Skin of body (tissue), 3 donors: ENCODE measurements at places on chromosomes 16 and 17.
A peak's percentile ranks its signal among the peaks of the same experiment; 100 is the strongest.

DNA sequence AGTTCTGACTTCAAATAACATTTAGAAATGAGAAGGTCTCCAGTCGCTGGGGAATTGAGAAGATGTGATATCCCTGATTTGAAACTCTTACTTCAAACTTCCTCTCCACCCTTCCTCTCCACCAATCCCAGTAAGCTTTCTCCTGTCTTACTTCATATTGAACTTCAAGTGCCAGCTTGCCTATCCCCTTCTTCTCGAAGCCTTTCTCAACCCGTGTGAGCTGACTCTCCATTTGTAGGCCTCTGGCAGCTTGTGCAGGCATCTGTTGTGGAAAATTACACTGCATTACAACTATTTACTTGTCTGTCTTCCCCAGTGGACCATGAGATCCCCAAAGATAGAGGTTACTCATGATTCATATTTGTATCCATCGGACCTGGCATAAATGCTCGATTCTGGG, 280.8 kb upstream of the CDH5 start:
- no peak for DNase-seq

DNA sequence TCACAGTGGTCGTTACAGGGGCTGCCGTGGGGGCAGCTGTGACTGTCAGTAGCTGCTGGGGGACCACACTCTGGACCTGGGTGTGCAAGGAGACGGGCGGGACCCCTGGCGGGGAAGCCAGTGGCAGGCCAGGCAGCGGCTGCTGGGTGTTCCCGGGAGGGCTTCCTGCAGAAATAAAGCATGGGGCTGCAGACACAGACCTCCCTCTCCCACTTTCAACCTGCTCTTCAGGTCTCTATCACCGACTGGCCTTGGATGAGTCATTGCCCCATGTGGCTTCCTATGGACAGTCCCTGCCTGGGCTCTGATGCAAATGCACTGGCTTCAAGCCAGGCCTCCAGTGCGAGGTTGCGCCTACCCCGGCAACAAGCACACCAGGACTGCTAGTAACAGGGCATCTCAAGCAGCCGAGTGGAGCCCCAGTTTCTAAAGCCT, 17.2 kb downstream of the SREBF1 start:
- no peak for DNase-seq

DNA sequence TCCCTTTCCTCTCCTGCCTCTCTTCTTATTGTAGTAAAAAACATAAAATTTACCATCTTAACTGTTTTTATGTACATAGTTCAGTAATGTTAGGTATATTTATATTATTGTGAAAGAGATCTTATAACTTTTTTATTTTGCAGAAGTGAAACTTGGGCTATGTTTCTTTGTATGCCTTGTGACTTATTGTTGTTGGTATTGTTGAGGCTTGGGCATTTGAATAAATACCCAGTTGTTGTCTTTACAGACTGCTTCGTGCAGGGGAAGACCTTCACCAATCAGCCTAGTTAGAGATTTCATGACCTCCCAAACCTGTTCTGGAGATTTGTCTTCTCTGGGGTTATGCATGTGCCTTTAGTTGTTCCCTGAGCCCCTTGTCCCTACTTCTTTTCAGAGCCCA, 31.9 kb downstream of the REXO5 start:
- no peak for DNase-seq

DNA sequence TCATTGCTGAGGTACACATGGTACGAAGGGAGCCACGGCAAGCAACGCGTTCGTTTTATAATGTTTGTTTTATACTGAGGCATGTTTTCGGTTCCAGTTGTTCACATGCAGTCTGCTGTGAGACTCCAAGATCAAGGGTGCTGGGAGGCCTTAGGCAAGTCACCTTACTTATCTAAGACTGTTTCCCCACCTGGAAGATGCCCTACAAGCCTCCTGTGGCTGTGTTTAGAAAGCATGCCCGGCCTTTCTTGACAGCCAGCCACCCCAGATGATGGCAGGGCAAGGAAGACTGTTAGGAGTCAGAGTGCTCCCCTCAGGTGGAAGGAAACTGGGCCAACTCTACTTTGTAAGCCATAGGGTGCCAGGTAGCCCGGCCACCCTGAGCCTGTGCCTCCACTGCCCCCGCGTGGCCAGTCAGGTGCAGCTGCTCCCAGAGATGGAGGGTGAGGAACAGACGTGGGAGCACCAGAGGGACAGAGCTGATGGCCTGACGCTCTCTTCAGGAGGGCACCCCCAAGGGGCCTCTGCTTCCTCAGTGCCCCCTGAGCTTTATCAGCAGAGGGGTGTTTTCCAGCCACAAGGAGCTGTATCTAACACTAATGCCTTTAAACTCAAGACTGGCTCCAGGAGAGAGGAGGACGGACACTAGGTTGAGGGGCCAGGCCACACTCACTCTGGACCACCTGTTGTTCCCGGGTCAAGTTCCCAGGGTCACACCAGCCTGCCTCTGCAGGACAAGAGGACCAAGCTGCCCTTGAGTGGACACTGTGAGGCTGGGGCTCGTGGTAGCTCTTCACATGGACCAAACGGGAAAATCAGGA, 5.4 kb downstream of the NAT9 start:
- no peak for DNase-seq

- DNase-seq, result no peak
Measured at GRCh38 chr17:18362698-18363100, 651 bp downstream of the SHMT1 start.

GRCh38 chr17:41624208-41625101, at the start of gene KRT17:
KRT17 (minus strand) TSS chr17:41624575; CDS start chr17:41624509, 66 bp downstream.
- no peak for DNase-seq

DNA sequence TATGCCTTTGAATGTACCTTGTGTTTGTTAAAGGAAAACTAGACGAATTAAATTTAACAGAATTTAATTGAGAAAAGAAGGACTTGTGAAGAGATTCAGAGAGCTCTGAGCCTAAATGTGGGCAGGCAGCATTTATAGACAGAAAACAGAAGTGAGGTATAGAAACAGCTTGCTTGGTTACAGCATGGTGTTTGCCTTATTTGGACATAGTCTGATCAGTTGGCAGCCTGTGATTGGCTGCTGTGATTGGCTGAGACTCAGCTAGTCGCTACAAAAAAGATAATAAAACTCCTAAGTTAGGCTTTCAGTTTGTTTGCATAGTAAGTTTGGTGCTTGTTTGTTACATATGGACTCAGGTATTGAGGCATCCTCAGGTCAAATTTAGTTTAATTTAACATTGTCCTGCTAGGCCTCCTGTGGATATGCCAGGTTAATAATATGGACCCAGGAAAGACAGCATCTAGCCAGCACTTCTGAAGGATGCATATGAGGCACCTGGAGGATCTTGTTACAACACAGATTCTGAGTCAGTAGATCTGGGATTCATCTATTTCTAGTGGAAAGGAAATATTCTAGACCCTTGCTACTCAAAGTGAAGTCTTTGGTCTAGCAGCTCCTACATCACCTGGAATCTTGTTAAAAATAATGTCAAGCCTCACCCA, 43.4 kb downstream of the SLFN5 start:
- no peak for DNase-seq

DNA sequence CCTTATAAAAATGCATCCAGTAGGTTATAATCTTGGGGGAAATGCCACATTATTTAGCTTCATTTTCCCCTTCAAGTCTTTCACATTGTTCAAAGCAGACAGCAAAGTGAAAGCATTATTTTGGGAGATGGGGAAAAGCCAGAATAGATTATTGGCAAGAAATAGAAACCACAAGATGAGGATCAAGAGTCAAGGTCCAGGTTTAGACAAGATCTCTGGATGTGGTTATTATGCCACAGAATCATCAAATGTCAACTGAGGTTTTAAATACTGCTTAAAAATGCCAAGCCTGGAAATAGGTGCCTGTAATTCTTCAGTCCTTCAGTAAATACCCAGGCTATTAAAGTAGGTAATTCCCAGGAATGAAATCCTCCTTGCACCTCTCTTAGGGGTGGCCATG, 65.1 kb upstream of the ALOX12 start:
- DNase-seq, result no peak

- DNase-seq, result no peak
Measured at GRCh38 chr17:6170349-6170748, 100.2 kb downstream of the WSCD1 start.

GRCh38 chr17:80262291-80262690, 1.6 kb downstream of the RNF213 start:
- no peak for DNase-seq

- no peak for DNase-seq
Measured at GRCh38 chr17:17497845-17498520, 1.8 kb upstream of the RASD1 start.

DNA sequence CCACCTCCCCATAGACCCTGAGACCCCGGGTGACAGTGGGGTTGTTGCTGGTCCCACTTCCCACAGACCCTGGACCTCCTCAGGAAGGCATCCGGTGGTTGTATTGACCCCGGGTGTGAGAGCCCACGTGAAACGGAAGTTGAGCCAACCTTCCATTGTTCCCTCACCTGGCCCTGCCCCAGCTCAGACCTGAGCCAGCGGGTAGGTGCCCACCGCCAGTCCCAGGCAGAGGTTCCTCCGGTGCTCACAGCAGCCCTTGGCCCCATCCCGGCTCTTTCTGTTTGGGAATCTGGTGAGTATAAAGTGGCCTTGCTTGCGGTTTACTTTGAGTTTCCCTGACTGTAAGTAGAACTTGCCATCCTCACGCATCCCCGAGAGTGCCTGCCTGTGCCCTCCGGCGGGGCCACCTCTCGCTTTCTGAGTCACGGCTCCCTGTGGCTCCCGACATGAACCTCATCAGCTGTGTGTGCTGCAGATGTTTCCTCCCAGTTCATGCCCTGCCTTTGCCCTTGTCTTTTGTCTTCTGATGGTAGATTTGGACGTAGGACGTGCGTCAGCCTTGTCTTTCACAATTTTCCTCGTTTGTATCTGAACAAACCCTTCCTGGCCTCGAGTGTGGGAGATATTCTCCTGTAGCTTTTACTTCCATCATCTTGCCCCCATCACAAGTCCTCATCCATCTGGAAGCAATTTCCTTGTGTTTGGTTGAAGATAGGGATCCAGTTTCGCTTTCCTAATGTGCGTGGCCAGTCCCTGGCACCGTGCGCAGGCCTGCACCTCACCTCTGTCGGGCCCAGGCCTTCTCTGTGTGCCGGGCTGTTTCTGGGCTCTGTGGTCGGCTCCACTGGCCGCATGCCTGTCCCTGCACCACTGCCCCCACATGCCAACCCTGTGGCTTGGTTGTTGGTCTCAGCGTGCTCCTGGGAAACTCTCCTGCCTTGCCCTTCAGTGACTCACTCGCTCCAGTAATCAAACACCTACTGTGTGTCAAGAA, 76.0 kb downstream of the METRNL start:
- DNase-seq, result no peak

DNA sequence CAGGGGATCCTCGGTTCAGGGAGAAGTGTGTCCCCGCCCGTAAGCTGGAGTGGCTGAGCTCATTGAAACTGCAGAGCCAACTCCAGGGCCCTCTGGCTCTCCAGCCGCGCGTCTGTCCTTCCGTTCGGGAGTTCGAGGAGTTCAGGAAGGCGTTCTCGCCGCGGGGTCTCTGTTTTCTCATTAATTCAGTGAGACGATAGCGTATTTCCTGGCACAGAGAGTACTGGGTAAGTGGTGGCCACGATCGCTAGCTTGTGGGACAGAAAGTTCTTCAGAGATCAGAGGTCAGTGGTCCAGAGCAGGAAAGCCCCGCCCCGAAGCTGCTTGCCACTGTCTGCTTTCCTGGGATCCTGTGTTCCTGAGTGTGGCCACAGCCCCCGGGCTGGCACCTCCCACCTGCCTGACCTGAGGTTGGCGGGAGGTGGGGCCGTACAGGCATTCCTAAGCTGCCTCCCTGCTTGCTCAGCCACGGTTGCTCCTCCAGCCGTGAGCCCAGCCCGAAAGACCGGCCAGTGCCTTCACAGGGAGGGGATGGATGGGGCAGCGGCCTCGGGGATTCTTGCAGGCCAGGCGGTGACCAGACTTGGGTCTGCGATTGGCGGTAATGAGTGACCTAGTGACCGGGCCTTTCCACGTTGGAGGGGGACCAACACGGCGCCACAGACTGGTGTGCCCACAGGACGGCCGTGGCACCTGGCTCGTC, 8.9 kb downstream of the BAIAP2 start:
- DNase-seq, result peak; percentile 22

DNA sequence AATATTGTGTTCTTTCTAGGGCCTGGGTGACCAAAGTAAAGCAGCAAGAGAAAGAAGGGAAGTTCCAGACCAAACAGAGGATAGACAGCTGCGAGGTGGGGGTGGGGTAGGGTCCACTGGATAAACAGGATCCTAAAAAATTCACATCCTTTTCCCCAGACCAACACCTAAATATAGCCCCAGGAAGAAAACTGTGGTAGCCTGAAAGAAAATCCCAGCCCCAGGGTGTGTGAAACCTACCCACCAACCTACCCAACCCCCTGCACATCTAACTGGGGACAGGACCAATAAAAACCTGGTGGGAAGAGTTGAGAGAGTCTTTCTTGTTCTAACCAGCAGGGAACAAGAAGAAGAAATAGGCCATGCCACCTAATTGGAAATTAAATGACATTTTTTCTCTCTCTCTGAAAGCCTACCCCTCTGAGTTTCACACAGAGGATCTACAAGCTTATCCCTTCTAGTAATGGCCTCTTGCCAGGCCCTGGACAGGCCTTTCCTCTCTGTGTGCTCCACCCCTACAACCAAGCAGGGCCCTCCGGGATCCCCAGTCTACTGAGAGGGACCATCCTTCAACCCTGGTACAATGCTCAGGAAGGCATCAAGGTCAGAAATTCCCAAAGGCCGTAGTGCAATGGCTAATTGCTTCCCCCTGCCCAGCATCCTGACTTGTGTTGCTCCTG, 12.0 kb downstream of the MYO18A start:
- DNase-seq, result no peak

DNA sequence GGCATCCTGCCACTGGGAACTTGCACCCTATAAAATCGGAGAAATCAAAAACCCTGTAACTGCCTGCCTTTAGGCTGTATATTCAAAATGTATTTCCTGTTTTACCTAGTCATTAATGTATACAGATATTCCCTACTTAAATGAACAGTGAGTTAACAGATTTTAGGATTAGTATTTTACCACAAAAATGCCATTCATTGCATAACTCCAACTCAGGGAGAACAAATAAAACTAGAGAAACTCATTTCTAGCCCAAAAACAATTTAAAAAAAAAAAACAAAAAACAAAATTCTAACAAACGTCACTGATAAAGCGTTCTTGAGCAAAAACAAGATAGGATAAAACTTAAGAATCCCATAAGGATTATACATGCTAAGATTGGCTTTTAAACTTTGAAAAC, 3.7 kb upstream of the DHX33 start:
- DNase-seq, result no peak

- no peak for DNase-seq
Measured at GRCh38 chr17:28216528-28216927, 102.5 kb upstream of the TMEM97 start.

DNA sequence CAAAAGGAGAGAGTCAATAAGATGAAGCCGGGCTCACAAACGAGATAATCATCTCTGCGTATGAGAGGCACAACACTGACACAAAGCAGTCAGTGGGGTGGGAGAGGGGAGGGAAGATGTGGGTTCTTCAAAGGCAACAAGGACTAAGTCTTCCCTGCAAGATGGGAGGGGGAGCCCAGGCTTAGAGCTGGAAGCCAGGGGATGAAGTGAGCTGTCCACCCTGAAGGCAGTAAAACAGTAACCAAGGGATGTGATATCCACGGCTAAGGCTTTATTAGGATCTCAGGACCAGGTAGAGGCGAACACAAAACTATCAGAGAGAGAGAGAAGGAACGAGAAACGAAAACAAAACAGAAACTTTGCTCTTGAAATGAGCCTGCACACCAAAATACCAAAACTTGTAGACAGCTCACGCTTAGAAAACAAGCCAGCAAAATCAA, 115.9 kb downstream of the DYNLRB2 start:
- DNase-seq, result no peak

GRCh38 chr17:80195141-80195540, 25.0 kb downstream of the SGSH start:
- DNase-seq, result no peak

GRCh38 chr17:81713004-81713555, 996 bp downstream of the SLC25A10 start:
- DNase-seq, result no peak
